Fibroblast of skin of scalp (primary cell): ENCODE measurements at places on chromosomes 5 and 9.

- no peak for DNase-seq
These were observed 37.8 kb upstream of the LPAR1 start for GRCh38 chr9:111076042-111076441.

- DNase-seq = peak; percentile 30
These were observed 19.9 kb downstream of the ERBIN start for GRCh38 chr5:65946198-65946745.

DNA sequence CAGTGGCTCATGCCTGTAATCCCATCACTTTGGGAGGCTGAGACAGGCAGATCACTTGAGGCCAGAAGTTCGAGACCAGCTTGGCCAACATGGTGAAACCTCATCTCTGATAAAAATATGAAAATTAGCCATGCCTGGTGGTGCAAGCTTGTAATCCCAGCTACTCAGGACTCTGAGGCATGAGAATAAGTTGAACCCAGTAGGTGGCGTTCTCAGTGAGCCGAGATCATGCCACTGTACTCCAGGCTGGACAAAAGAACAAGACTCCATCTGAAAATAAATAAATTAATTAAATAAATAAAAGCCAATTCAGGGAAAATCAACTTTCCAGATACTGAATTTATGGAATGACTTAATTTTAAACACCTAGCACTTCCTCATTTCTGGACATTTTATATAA lies 1722.1 kb downstream of the MAT2B start:
- DNase-seq = no peak

GRCh38 chr5:126826619-126827215 lies 49.8 kb downstream of the LMNB1 start:
- no peak for DNase-seq

DNA sequence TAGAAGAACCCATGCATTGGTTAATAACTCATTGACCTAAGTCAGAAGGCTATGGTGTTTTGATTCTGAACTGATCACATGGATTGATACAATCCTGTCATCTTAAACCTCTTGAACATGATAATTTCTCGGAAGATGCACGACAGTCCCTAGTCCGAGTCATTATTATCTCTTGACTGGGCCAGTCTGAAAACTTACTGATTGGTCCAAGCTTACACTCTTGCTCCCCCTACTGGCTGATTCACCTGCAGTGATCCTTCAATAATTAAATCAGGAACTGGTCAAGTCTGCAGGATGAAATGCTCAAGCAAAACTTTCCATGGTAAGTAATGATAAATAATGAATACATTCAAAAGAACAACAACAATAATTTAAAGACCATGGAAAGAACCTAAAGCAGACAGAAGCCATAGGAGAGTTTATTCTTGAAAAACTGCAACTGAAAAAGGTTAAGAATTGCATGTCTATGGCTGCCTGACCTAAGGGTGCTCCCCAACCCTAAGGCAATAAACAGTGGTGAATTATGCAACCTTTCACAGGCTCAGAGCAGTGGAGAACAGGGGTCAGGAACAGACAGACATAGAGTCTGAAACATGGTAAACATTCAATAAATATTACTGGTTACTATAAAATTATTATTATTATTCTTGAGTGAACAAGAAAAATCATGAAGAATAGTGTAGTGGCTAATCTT lies 79.3 kb downstream of the BRINP1 start:
- DNase-seq = peak; percentile 51

DNA sequence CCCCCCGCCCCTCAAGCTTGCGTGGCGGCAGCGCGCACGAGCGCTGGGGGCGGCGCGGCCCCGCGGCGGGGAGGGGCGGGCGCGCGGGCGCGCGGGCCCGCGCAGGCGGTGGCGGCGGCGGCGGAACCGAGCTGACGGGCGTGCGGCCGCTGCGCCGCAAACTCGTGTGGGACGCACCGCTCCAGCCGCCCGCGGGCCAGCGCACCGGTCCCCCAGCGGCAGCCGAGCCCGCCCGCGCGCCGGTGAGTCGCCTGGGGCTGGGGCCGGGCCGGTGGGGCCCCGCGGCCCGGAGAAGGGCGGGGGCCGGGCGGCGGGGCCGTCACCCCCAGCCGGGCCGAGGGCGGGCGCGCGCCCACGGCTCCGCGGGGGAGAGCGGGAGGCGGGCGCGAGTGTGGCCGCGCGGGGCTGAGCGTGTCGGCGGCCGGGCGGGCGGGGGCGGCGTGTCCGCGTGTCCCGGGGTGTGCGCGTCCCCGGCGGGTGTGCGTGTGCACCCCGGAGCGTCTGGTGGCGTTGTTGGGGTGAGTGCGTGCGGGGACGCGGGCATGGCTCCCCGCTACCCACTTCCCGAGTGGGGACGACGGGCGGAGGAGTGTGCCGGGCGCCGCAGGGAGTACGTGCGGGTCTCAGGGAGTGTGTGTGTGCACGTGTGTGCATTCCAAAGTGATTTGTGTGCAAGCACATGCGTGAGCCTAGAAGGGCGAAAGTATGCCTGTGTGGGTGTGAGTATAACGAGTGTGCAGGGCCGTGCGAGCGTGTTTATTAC lies at the start of gene NEK6:
Gene NEK6, plus strand, starts transcription at position 106 of the 763 bp plus-strand sequence. CDS start 44,016 bp downstream, outside the sequence.
- peak; percentile 66 for DNase-seq

DNA sequence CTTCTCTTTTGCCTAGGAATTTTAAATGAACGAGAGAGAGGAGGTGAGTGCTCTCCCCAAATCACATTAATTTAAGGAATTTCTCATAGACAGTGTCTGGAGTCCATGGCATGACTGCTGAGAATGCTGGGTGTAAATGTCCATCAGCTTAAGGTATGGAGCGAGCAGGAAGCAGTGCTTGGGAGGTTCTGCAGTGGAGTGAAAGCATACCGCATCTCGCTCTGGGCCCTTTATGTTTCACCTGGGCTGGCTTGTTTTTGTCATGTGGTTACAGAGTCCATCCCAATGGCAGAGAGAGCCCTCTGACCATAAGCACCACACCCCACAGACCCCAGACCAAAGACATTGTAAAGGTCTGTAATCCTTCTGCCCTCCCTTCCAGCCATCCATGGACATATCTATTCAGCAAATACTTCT lies 20.6 kb upstream of the TNFAIP8 start:
- DNase-seq = no peak

DNA sequence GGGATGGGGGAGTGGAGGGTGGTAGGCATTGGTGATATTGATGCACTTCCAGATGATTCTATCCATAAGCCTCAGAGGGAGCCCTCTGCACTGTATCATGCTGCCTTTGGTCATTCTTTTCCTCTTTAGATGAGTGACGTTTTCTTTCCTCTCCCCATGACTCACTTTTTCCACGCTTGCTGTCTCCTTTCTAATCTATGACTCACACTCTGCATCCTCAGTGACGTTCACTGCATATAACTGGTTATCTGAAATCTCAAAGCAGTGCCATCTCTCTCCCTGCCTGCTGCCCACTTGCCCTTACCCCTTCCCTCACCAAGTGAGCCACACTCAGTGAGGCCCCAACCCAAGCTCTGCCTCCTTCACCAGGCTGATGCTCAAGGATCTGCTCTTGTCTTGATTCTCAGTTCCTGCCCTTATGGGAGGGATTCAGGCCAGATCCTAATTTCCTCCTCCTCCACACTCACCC lies 31.6 kb downstream of the PTGS1 start:
- DNase-seq = peak; percentile 96

- DNase-seq = peak; percentile 75
These were observed 6.4 kb downstream of the ARRDC1 start for GRCh38 chr9:137611623-137612609.

DNA sequence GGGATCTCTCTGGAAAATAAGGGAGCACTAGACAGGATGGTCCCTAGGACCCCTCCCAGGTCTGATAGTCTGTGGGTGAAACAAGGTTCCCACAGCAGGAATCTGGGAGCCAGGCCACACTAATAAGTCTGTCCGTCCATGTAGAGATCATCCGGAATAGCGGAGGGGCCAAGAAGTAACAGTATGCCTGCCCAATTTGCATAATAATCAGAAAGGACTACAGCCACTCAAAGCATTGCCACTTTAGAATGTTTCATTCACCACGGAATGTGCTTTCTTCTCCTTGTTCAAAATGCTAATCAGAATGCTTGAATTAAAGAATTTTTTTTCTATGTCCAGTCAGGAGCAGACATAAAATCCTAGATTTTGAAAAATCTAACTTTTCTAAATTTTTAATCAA lies 254.9 kb downstream of the ACTL7B start:
- no peak for DNase-seq

GRCh38 chr5:79540939-79541338 lies 27.0 kb upstream of the HOMER1 start:
- DNase-seq = no peak

- DNase-seq = no peak
These were observed 4.2 kb downstream of the NKX2-5 start for GRCh38 chr5:173230690-173231380.

GRCh38 chr9:36025746-36026145 lies 11.0 kb upstream of the RECK start:
- peak; percentile 63 for DNase-seq

DNA sequence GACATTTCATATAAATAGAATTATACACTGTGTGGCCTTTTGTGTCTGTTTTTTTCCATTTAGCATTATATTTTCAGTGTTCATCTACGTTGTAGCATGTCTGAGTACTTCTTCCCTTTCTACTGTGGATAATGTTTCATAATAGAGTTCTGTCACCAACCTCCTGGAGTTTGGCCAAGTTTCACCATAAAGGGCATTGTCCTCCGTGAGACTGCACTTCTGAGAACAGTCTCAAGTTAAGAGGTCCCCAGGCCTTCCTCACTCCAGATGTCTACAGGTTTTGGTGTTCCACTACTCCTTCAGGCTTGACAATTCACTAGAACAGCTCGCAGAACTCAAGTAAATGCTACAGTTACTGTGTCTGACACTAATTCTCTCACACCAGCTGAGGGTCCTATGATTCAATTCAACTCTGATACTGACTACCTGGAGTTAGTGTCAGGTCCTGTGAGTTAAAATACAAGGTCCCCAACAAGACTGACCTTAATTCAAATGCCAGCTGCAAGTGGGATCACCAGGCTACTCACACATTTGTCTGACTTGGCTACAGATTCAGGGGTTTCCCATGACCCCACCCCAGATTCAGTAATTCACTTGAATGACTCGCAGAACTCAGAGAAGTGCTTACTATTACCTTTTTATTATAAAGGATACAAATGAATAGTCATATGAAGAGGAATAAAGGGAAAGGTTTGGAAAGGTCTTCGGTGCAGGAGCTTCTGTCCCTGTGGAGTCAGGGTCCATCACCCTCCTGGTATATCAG lies 31.1 kb downstream of the SLC35A4 start:
- DNase-seq = no peak

DNA sequence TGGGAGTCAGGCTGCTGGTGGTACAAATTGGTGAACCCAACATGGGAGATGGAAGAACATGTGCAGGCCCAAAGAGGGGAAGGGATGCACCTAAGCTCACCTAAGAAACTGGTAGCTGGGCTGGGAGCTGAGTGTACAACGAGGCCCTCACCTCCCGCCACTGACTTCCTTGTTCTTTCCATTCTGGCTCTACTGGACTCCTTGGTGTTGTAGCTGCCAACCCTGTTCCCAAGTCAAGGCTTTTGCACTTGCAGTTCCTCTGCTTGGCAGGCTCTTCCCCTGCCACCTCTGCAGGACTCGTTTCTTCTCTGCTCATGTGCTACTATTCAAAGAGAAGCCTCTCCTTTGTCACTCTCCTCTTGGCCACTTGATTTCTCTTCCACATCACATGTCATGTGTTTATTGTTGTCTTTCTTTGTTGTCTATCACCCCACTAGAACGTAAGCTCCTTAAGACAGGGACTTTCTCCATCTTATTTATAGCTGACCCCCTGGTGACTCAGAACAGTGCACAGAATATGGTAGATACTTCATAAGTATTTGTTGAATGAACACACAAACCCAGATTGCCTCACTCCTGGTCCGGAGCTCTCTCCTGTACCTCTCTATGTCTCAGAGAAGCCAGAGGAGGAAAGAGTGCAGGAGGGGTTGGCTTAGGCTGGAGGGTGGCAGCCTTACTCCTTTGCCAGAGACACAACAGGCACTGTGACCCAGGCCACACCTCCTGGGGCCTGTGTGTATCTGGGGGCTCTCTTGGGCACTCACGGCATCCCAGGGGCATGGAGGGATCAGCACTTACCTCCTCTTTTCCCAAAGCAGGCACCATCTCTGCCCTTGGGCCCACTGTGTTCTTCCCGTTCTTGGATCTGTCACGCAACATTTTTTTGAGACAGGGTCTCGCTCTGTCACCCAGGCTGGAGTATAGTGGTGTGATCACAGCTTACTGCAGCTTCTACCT lies 5.2 kb upstream of the SPINK4 start:
- no peak for DNase-seq

DNA sequence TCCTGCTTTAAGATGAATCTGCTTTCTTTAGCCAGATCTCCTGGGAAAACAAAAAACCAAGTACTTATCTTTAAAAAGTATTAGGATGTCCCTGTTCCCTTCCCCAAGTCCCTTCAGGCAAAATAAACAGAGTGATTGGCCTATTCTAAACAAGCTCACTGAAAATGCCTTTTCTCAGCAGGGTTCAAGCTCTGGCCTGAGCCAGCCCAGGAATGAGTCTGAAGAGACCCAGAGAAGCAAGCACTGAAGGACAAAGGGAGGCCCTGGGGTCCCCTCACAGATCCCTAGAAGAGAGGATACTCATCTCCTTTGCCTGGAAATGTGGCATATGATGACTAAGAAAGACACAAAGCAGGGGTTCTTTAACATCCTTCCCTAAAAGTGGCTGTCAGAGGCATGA lies 66.8 kb upstream of the MAP1B start:
- DNase-seq = no peak

- DNase-seq = peak; percentile 63
These were observed 3.2 kb downstream of the TPM2 start for GRCh38 chr9:35686222-35687203.

DNA sequence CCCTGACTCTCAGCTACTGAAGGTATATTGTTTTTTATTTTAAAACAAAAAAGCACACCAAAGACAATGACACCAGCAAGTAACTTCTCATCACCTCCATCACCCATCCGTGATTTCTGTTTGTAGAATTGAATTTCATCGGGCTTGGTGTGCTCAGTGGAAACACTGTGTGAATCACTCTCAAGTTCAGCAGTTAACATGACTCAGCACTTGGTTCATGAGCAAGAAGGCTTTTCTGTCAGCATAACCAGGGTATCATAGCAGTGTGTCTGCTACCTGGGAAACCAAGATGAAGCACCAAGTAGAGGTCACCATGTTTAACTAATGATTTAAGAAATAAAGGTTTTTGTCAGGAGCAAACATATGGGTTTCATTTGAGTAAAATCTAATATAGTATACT lies 123.7 kb downstream of the INSYN2B start:
- peak; percentile 82 for DNase-seq

DNA sequence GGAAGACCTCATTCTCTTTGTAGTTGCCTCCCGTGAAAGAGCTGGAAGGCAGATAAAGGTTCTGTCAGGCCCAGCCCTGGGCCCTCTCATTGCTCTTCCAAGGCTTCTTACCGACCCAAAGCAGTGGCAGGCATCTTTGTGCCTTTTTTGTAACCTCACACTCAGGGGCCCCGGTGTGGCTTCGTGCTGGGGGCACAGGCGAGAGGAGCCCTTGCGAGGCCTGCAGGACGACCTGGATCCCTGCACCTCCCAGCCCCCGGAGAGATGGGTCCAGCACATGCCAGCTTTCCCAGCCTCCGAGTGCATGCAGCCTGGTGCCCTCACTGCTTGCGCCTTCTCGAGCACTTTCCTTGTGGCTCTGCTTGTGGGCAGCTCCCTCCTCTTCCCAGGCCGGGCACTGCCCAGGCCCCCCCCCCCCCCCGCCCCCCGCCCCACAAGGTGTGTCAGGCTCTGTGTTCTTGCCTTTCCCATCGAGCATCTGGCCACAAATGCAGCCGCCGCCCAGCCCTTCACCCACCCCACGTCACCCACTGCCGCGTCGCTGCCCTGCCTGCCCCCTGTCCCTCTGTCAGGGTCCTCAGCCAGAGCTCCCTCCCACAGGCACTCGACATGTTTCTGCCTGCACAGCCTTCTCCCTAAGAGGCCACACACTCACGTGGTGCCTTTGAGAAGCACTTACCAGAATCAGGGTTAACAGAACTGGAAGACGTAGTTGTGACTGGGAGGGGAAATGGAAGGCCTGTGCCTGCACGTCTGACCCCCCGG lies 63.7 kb upstream of the CACNA1B start:
- no peak for DNase-seq
